Effector CD4-positive, alpha-beta T cell (primary cell): ENCODE measurements at places on chromosomes 2 and 18.

DNA sequence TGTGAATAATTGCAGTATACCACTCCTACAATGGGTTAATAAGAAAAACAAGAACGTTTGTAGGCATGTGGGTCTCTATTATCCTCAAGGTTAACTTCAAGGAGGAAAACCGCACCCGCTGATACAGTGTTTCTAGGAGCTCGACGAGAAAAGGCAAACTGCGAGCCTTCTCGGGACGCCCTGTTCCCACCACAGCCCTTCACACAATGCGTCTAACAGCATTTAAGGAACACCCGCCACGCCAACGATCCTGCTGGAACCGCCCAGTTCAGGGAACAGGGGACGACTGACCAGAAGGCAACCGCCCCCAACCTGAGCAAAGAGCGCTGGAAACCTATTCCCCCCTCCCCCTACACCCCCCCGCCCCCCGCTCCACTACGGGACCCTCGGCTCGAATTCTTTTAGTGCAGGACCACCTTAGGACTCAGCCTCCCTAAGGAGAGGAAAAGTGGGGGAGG, 710 bp upstream of the TMSB10 start:
- DNase-seq, result no peak

DNA sequence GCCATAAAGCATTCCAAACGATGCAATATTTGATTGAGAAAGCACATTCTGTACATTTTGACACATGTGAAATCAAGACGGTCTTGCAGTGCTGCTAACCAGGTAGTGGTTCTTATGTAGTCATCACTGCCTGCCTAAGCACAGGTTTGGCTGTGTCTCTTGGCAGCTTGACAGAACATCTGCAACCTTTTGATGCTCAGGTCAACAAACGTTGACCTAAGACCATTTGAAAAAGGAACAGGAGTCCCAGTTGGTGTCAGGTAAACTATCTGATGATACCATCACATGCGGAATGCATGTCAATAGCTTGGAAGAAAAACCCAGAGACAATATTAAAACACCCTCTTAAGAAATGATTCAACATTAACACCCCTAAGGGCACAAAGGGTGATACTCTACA, 80.7 kb downstream of the L3MBTL4 start:
- DNase-seq, result no peak

DNA sequence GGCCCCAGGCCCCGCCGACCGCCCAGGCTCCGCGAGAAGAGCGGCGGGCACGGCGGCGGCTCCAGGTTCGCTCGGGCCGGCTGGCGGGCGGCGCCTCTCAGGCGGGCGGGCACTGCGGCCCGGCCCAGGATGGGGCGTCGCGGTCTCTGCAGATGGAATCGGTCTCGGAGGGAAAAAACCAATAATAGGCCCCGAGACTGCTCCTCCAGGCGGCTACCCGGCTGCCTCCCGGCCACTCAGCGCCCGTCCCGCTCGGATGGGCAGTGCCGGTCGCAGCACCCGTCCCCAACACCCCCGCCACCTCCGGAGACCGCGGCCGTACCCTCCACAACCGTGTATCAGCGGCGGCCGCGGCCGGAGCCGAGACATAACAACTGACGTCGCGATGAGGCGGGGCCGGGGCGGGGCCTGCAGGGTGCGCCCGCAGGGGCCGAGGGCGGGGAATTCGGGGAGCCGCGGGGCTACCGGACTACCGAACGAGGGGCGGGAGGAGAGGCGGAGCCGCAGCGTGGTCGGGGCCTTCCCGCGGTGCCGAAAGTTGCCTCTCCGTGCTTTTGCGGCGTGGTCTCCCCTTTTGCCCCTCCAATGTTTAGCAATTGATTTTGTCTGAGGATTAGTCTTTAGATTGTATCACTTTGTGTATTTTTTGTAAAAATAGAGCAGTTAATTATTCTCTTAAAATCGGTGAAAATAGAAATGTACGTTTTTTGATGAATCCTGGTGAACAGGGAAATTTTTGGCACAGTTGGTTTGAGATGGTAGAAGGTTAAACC, at the start of gene RNF103:
TSS of gene RNF103 (minus strand) at position 372 of the 773 bp plus-strand sequence. CDS start 979 bp downstream, outside the sequence.
- peak; percentile 89 for DNase-seq

- peak; percentile 61 for DNase-seq
These were observed 111.6 kb upstream of the NABP1 start for GRCh38 chr2:191566344-191566743.
